Calu3 (cell line): ENCODE measurements at places on chromosomes 2 and 18. TPM values are rescaled to one million over a fixed set of nuclear protein-coding genes. Genes with fewer than 3 reads are reported as not detected.
A peak's percentile ranks its signal among the peaks of the same experiment; 100 is the strongest.

DNA sequence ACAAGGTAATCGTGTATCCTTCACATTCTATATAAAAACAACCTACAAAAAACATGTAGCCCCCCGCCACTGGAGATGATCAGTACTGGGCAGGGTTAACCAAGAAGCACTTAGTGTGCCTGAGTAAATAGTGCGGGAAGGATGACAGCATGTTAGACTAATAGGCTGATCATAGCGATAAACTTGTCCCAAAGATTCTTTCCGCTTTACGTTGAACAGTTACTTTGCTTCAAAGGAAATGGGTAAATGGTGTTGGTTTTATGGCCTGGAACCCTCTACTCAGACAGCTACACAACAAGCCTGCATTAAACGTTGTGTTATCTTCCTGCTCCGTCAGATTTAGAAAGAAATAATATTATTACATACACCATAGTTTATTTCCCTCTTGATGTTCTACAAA, 67.7 kb downstream of the CTAGE1 start:
- DNase-seq, result no peak

GRCh38 chr18:24014986-24015638, 558 bp downstream of the TTC39C start:
- peak; percentile 35 for DNase-seq

GRCh38 chr2:169439900-169440299, 39.4 kb upstream of the BBS5 start:
- no peak for DNase-seq

DNA sequence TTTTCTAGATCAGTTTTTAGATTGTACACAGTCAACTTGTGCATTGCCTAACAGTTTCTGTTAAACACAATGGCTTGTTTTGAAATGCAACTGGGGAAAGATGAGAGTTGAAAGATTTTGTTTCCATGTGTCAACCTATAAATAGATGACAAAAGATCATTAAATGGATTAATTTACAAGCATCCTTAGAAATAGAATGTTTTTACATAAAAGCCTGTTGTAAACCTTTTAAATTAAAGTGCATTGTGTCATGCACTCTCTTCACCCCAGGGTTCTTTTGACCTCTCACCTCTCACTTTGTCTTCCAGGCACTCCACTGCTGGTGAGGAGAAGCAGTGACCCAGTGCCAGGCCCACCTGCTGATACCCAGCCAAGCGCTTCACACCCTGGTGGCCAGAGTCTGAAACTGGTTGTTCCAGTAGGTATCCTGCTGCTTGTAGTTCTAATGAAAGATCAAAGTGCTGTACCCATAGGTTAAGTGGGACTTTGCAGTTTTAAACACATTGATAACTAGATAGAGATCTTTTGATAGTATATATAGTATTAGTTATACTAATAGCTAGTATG, 502.1 kb downstream of the PARD3B start:
- peak; percentile 16 for DNase-seq

The ZBTB7C gene
- total RNA-seq, result not detected in 2 replicates

The SIX2 gene
- not detected in 2 replicates for total RNA-seq

The CCDC68 gene
- 16.0 and 25.5 TPM in 2 replicates for total RNA-seq
